ELR (cell line): ENCODE measurements at places on chromosomes 2 and 18.

DNA sequence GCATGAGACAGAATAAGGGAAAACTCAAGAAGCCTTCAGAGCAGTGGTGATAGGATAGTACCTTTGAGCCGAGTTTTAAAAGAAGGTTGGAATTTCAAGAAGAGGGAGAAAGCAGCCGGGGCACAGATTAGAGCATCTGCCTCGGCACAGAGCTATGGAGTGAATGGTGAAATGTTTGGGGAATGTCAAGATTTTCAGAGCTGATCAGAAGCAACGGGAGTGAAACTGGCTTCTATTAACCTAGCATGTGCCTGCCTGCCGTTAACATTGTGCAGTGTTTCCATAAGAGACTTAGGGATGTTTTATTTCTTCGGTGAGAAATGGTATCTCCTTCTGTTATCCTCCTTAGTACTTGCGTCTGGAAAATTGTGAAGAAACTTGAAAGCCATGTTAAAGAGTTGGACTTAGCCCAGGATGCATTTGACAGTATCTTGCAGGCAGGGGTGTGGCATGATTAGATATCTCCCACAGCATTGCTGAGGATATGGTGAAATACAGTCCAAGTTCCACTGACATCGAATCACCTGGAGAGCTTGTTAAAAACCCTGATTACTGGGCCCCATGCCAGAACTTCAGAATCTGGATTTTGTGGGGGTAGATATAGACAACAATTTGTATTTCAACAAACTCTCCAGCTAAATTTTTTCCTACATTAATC lies 96.8 kb upstream of the PPP1CB start:
- no peak for DNase-seq

DNA sequence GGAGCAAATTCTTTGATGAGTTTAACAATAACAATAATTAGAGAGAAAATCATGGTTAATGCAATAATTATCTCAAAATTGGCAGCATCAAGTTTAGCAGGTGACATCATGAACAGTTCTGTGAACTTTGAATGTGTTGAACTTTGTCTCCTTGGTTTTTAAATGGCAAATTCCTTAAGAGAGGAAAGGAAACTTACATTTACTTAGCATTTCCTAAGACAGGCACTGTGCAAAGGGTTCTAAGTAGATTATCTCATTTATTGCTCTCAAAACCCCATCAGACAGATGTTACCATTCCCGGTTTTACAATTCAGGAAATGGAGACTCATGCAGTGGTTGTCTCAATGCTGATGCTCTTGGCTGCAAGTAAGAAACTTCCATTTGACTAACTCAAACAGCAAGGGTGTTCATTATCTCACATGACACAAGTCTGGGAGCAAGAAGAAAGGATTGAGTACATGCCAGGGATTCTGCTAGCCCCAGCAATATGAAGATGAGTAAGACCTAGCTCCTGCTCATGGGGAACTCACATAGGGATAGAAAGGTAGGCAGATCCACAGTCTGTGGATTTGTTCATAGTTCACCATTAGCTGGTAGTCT lies 81.3 kb upstream of the ITGA6 start:
- DNase-seq, result no peak

DNA sequence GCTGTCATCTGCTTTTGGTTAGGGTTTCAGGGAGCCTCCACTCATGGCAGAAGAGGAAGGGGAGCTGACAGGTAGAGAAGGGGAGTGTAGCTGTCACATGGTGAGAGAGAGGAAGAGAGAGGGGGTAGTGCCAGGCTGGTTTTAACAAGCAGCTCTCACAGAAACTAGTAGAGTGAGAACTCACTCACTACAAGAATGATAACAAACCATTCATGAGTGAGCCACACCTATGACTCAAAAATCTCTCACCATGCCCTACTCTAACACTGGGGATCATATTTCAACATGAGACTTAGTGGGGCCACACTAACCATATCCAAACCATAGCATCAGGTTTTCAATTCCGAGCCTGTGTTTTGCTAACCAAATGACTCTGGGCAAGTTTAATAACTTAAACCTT lies 274.9 kb upstream of the VWC2L start:
- peak; percentile 72 for DNase-seq

DNA sequence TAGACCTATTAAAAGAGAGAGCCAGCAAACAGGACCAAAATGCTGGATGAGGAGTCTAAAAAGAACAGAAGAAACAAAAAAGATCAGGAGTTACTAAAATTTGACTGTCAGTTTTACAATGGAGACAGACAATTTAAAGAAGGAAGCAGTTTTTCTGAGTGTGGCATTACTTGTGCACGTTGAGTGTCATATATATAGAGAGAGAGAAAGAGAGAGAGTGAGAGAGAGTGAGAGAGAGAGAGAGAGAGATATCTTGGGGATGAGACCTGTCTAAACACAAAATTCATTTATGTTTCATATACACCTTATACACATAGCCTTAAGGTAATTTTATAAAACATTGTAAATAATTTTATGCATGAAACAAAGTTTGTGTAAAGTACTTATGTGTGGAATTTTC lies 2.1 kb upstream of the GALNT3 start:
- DNase-seq, result no peak

GRCh38 chr18:77054288-77054605 lies 78.3 kb downstream of the MBP start:
- no peak for DNase-seq

- no peak for DNase-seq
These were observed 345.3 kb upstream of the CDH20 start for GRCh38 chr18:60987963-60988362.

DNA sequence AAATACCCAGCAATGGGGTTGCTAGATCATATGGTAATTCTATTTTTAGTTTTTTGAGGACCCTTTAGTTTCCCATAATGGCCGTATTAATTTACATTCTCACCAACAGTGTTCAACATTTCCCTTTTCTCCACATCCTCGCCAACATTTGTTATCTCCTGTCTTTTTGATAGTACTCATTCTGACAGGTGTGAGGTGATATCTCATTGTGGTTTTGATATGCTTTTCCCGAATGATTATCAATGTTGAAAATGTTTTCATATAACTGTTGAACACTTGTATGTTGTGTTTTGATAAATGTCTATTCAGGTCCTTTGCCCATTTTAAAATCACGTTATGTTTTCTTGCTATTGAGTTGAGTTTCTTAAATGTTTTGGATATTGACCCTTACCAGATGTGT lies 5.8 kb upstream of the RIF1 start:
- DNase-seq, result no peak

DNA sequence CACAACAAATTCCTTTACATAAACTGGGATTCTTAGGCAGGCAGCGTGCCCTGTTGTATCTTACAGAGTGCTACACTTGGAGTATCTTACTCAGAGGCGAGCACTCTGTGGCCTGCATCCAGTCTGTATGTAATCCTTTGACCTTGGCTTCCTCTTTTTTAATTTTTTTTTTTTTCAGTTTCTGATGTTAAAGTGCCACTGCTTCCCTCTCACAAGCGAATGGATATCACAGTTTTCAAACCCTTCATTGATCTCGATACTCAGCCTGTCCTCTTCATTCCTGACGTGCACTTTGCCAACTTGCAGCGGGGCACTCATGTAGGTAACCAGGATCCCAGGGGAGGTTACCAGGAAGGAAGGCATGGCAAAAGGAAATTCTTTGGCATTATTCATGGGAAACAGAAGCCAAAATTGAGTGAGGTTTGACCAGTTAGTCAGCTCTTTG lies 40.4 kb downstream of the GRHL1 start:
- DNase-seq, result no peak

DNA sequence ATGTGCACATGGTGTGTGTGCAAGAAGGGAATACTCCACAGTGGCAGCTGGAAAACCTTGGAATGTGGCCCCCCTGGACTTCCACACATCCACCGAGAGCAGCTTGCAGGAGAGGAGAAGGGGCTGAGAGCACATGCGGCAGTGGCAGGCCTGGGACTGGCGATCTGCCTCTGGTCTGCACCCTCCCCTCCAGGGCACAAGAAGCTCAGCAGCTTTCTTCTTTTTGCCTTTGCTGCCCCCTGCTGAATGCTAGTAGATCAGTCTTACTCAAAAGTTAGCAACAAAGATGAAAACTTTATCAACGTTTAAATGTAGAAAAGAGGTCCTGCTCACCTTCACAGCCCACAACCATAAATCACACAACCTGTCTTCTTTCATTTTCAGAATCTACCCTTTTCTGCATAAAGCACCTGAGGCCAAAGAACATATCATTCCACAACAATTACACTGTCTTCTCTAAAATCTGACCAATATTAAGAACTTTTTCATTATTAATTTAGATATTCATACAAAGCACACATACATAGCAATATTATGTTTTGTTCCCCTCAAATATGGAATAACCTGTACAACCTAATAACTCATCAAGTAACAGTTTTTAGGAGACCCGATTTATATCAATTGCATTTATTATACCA lies 34.6 kb downstream of the TGFBRAP1 start:
- peak; percentile 75 for DNase-seq

DNA sequence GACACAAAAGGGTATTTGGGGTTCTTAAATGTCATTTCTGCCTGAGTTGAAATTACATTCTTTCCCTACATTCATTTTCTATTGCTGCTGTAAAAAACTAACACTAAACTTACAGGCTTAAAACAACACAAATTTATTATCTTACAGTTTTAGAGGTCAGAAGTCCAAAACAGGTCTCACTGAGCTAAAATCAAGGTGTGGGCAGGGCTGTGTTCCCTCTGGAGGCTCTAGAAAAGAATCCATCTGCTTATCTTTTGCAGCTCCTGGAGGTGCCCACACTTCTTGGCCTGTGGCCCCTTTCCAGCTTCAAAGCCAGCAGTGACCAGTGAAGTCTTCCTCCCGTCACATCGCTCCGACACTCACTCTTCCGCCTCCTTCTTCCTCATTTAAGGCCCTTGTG lies 23.2 kb upstream of the SLC1A4 start:
- DNase-seq, result no peak

DNA sequence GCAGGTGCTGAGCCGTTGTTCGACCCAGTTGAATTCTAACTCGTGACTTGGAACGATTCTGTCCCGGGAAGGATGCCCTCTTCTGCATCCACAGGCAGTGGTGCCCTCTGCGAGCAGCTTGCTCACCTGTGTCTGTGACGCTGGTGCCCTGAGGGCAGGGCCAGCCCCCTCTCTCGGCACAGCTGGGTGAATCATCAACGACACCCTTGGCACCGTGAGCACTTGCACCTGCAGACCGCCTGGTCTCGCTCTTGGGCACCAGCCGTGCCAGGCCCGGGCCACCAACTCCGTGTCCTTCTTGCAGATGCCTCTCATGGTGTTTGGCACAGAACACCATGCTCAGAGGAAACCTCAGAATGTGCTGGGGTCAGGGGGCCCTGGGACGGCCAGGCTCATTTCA lies 75.0 kb downstream of the SLC66A2 start:
- DNase-seq, result no peak

- no peak for DNase-seq
These were observed 260.5 kb downstream of the CELF4 start for GRCh38 chr18:37305066-37305465.

- DNase-seq, result no peak
These were observed 40.9 kb downstream of the GORASP2 start for GRCh38 chr2:170969872-170970496.

GRCh38 chr2:174444761-174445160 lies 42.1 kb downstream of the GPR155 start:
- no peak for DNase-seq

DNA sequence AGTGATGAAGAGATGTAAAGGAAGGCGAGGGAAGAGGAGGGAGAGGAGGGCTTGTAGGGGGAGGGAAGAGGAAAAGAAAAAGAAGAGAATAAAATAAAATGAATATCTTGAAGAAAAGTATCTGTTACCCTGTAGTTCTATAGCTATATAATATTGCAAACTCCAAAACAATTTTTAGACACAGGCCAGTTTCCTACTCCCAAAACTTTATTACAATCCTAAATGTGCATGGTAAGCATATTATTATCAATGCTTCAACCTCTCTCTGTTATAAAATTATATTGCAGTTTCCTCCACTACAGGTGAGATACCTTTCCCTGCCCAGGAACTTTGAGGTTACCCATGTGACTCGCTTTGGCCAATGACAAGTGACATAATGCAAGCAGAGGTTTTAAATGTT lies 1351.6 kb upstream of the NRXN1 start:
- no peak for DNase-seq

- DNase-seq, result no peak
These were observed 178.8 kb upstream of the RAB6C start for GRCh38 chr2:129800686-129801085.

DNA sequence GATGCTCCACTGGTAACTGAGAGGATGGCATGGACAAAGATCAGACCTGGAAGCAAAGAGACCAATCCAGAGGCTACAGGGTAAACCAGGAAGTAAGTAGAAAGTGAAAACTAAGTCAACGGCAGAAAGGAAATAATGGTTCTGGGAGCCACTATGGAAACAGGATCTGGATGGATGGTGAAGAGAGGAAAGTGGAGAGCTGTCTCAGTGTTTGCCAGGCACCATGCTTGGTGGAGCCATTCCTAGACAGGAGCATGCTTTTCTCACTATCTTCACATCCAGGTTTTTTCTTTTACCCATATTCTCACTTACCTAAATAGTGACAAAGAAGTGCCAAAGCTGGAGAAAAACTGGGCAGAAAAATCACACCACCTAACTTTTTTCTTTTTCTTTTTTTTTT lies 22.2 kb downstream of the ZNF521 start:
- no peak for DNase-seq

GRCh38 chr2:240151477-240152031 lies 11.1 kb upstream of the OTOS start:
- no peak for DNase-seq

GRCh38 chr2:69576880-69577279 lies 66.7 kb downstream of the AAK1 start:
- no peak for DNase-seq

- no peak for DNase-seq
These were observed 152.7 kb downstream of the UBR3 start for GRCh38 chr2:169980001-169980400.
